ENCODE measurements at places on chromosomes 7 and 10. TPM values are rescaled to one million over a fixed set of nuclear protein-coding genes. Genes with fewer than 3 reads are reported as not detected.

Gene LIPN
- total RNA-seq: not detected

Gene HOXA13
- total RNA-seq: not detected

Gene HOXA6
- total RNA-seq: 6.3 TPM

Gene PIK3CG
- 5.9 TPM for total RNA-seq

Gene NEUROD6
- total RNA-seq: not detected

Gene GPR15LG
- not detected for total RNA-seq

Gene ALKBH4
- 8.7 TPM for total RNA-seq

Gene TAS2R41
- 1.0 TPM for total RNA-seq

Gene ZKSCAN5
- 7.8 TPM for total RNA-seq

GRCh38 chr10:49293208-49293603 lies 5.8 kb upstream of the C10orf71 start:
- no peak overlapping the region for H3K27ac ChIP-seq
- H3K4me3 ChIP-seq: no peak overlapping the region
- H3K27me3 ChIP-seq: no peaks in the 10 kb centered on the region
- peaks cover 3% of the 10 kb centered on the region for H3K4me1 ChIP-seq

DNA sequence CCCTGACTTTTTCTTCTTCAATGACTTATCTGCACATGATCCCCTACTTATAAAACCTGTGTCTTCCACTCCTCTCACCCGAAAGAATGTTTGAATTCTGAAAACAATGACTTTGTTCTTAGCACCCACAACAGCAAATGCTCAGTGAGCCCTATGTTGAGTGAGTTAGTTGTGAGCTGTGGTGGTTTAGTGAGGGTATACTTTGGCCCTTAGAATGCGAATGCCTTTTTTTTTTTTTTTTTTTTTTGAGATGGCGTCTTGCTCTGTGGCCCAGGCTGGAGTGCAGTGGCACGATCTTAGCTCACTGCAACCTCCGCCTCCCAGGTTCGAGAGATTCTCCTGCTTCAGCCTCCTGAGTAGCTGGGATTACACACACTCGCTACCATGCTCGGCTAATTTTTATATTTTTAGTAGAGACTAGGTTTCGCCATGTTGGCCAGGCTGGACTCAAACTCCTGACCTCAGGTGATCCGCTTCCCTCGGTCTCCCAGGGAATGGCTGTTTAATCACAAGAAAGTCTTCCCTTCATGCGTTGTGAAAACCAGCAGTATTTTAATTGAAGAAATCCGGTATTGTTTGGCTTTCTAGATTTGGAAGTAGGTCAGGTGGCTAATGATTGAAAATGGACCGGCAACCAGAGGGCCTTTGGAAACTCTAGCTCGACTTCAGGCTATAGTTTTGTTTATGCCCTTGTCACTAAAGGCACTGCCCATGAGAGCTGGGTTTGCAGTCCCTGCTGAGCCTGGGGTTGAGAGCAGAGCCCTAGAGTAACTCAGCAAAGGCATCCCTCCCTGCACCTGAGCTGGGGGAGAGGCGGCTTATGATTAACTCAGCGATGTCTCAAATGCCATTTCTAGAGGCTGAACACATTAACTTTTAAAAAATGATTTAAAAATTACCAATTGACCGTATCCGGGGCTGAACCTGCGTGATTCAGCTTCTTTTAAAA lies 41.3 kb downstream of the CUX1 start:
- no peak overlapping the region for H3K4me3 ChIP-seq
- no peaks in the 10 kb centered on the region for H3K4me1 ChIP-seq
- DNase-seq: no peak
- H3K27me3 ChIP-seq: no peaks in the 10 kb centered on the region
- H3K36me3 ChIP-seq: no peaks in the 10 kb centered on the region

DNA sequence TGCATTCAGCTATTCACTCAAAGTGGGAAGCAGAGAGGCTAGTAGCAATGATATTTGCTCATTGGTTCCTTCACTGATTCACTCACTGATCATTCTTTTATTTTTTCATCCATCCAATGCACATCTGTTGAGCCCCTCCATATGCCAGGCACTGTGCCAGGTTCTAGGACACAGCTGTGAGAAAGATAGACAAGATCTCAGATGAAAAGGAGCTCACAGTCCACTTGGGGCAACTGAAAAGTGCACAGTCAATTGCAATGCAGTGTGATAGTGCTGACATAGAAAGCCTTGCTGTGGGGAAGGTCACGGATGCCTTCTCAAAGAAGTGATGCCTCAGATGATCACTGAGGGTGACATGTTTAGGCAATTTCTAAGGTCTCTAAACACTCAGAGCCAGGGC lies 262.3 kb downstream of the PTEN start:
- no peaks in the 10 kb centered on the region for H3K36me3 ChIP-seq
- H3K4me1 ChIP-seq: no peaks in the 10 kb centered on the region
- no peak for DNase-seq
- H3K27ac ChIP-seq: no peak overlapping the region
- no peak overlapping the region for H3K4me3 ChIP-seq

GRCh38 chr10:120824881-120825309 lies 26.3 kb upstream of the WDR11 start:
- H3K36me3 ChIP-seq: no peaks in the 10 kb centered on the region
- no peak overlapping the region for H3K4me3 ChIP-seq
- no peak overlapping the region for H3K27ac ChIP-seq
- no peak for DNase-seq

GRCh38 chr10:104274762-104275721 lies 6.1 kb downstream of the GSTO2 start:
- H3K4me1 ChIP-seq: no peaks in the 10 kb centered on the region
- H3K4me3 ChIP-seq: peak overlapping the region; percentile 22
- no peak overlapping the region for H3K27ac ChIP-seq
- DNase-seq: peak; percentile 78
- no peaks in the 10 kb centered on the region for H3K36me3 ChIP-seq

DNA sequence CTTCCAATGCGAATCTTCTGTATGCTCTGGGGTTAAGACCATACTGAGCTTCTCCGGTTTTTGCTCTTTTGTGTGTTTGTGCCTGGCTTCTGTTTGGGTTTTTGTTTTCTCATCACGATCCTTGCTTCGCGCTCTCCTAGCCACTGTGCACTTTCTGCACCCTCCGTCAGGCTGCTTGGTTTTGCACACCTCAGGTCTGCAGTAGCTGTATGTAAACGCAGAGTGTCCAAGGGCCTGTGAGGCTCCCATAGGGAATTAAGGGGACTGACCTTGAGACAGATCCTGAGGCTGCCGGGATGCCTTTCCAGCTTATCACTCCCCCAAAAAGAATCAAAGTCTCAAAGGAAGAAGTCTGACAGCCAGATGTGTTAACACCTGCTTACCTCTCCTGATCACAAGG lies 95.2 kb downstream of the PROSER2 start:
- DNase-seq: no peak
- H3K27me3 ChIP-seq: no peaks in the 10 kb centered on the region
- no peak overlapping the region for H3K4me3 ChIP-seq
- H3K27ac ChIP-seq: no peak overlapping the region
- no peaks in the 10 kb centered on the region for H3K4me1 ChIP-seq
- H3K36me3 ChIP-seq: peaks cover 10% of the 10 kb centered on the region

- H3K27me3 ChIP-seq: no peaks in the 10 kb centered on the region
- no peaks in the 10 kb centered on the region for H3K4me1 ChIP-seq
- H3K4me3 ChIP-seq: no peak overlapping the region
- DNase-seq: no peak
Measured at GRCh38 chr10:23403719-23404118, 35.2 kb upstream of the OTUD1 start.

- peak overlapping the region; percentile 14 for H3K4me3 ChIP-seq
- no peaks in the 10 kb centered on the region for H3K36me3 ChIP-seq
- no peak for DNase-seq
- H3K27me3 ChIP-seq: no peaks in the 10 kb centered on the region
- no peaks in the 10 kb centered on the region for H3K4me1 ChIP-seq
- no peak overlapping the region for H3K27ac ChIP-seq
Measured at GRCh38 chr7:15015545-15016314, 113.2 kb upstream of the DGKB start.
